ENCODE measurements at places on chromosomes 1 and 21. TPM values are rescaled to one million over a fixed set of nuclear protein-coding genes. Genes with fewer than 3 reads are reported as not detected.
A peak's percentile ranks its signal among the peaks of the same experiment; 100 is the strongest.

GRCh38 chr1:65149351-65150107 lies 1.5 kb downstream of the AK4 start:
- DNase-seq, result no peak

- DNase-seq, result no peak
Measured at GRCh38 chr1:233113009-233113879, 162.8 kb downstream of the NTPCR start.

DNA sequence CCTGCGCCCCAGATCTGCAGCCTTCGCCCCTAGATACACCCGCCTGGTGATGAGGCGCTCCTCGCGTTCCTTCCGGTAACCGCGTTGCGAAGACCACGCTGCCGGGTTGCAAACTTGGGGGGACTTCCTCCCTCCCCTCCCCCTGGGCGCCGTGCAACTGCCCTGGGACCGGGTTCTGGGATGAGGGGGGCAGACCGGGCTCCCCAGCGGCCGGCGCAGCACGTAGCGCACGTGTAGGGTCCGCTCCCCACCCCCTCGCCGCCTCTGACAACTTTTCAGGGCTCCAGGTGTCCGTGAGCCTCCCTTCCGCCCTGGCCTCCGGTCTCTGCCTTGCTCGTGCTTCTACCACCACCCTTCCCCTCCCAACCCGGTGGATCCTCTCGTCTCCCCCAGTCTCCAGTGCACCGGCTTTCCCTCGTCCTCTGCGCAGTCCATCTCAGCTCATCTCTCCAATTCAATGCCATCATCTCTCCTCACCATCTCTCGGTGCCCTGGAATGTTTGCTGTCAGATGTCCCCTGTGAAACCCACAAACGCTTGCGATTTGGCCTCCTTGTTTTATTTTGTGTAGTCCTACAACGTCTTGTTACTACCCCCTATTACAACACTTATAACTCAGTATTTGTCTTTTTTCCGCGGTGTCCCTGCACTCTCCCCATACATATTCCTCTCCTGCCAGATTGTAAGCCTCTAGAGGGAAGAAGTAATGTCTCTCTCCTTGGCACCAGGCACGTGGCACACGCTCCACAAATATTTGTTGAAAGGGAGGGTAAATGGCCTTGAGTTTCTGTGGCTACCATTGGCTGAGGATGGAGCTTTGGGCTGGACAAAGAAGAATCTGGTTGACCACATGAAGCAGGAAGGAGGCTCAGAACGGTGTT lies 782 bp downstream of the PCAT6 start:
- DNase-seq, result peak; percentile 52

- no peak for DNase-seq
Measured at GRCh38 chr1:168819668-168820067, 90.7 kb upstream of the DPT start.

GRCh38 chr1:152411134-152411533 lies 2.9 kb downstream of the CRNN start:
- no peak for DNase-seq

DNA sequence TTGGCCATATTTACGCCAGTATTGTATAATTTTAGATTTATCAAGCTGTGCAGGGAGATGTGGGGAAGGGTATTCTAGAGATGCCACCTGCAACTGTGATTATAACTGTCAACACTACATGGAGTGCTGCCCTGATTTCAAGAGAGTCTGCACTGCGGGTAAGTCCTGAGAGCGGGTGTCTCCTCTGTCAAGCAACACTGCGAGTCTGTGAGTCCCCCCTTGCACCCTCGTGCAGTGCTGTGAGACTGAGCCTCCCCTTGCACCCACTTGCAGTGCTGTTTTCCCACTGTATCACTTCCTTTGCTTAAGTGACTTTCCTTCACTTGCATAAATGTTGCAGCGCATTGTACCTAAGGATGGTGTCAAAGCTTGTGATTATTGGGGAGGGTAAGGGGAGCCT lies 75.0 kb downstream of the TPR start:
- DNase-seq, result no peak

DNA sequence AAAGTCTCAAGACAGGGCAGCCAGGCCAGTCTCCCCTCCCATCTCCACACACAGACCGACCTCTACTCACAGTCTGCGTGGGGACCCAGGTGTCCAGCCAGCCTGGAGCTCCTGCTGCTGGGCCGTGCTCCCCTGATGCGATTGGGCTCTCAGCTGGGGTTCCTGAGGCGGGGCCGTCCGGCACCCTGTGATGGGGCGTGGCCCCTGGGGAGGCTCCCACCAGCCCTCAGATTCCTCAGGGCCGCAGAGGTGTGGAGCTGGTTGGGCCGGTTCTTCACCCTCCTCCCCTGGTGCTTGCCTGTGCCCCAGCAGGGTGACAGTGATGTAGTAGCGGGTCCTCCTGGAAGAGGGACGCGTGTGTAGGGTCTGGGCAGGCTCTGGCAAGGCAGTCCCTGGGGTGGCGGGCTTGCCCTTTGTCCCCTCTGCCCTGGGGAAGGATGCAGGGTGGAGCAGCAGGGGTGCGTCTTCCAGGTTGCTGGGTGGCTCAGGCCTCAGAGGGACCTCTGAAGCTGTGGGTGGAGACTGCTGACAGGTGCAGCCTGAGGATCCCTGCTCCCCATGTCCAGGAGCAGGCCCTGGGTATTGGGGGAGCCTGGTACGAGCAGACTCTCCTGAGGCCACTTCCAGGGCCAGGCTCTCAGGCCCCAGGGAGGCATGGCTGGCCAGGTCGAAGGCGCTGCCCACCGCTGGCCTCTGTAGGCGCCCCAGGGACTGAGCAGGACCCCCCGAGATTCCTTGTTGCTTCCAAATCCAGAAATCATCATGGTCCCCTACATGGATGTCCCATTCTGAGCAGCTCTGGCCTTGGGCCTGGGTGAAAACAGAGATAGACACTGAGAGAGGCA lies at the start of gene CRYBG2:
Gene CRYBG2, minus strand, starts transcription at position 155 of the 845 bp plus-strand sequence. CDS start 7,473 bp downstream, outside the sequence.
- DNase-seq, result peak; percentile 70

DNA sequence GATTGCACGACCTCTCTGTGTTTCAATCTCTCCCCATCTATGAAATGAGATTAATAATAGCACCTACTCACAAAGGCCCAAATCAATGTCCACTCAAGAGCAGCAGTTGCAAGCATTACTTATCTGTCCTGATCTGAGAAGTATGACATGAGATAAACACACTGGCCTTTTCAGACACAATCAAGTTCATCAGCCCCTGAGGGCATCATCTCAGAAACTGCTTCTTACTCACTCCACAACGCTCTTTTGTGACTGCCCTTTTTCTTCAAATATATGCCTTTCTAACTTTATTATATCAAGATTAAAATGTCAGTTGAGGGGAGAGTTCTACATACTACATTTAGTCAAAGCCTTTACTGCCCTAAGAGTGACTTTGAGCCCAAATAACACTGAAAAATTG lies 371.9 kb upstream of the SPAG17 start:
- no peak for DNase-seq

GRCh38 chr1:221563476-221563921 lies 178.4 kb downstream of the DUSP10 start:
- no peak for DNase-seq

GRCh38 chr1:150110116-150110515 lies 39.6 kb upstream of the PLEKHO1 start:
- DNase-seq, result no peak

The ADAMTS5 gene
- 4.4 TPM for total RNA-seq

The SPTA1 gene
- 0.88 TPM for total RNA-seq

The FCRL6 gene
- 0.60 TPM for total RNA-seq

The CATSPERE gene
- 2.2 TPM for total RNA-seq

The ANKRD34A gene
- total RNA-seq, result 0.86 TPM

Data from mesothelial cell of epicardium (in vitro differentiated cells).